ENCODE measurements at places on chromosomes 6 and 20.

DNA sequence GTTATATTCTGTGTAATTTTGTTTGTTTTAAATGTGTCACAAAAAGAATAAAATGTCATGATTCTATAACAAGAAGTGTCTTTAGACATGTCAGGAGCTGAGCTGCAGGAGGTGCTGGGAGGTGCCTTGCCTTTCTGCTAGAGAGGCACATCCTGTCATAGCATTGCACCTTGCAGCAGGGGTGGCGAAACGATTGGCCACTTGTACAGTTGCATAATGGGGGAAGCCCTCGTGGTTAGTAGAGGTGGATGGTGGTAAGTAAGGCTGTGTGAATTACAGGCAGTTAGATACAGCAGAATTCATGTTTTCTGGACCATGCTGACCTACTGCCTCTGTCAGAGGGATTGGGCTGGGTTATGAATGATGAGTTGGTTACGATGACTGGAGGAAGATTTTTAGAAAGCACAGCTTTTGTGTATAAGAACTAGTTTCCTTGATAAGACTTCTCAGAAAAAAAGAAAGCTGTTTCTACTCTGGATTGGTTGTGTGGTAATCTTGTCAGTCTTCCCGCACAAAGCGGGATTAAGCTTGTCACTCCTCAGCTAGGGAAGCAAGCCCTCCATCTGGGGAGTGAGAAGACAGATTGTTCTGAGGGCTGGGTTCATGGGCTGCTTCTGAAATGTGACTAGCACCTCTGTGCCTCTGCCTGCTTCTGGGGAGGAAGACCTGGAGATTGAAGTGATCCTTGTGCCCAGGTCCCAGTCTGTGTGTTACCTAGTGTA lies 74.9 kb downstream of the FOXO3 start:
- DNase-seq, result no peak

- DNase-seq, result no peak
Measured at GRCh38 chr20:15267935-15268334, 930.5 kb upstream of the FLRT3 start.

GRCh38 chr20:17617212-17617867 lies 47.5 kb downstream of the DSTN start:
- DNase-seq, result peak; percentile 62

DNA sequence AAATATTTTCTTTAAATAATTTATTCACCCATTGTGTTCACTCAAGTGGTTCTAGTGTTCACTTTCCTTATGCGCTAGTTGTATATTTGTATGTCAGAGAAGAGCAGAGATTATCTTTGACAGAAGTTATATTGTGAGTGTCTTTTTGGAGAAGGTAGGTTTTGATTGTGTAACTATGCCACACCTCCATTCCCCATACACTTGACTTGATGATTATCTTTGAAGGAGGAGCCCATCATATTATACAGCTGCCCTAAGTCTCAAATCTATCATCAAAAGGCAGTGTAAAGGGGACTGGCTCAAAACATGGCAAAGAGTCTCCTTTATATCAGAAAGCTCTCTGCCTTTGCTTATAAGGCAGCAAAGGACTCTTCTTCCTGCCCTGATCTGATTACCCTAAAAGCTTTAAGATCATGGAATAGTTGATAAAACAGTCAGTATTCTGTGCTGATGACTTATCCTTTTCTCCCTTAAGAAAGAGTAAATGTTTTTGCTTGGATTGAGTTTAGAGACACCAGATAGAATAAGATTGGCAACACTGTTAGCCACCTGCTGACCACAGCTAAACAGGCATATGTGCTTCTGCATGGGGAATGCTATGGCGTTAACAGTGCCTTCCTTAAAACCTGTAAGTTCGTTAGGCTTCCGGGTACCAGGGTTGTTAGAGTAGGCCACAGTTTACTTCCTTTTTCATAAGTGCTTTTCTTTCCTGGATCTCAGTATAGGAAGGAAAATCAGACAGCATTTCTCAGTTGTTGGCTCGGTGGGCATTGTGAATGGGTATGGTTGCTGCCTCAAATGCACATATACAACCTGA lies 22.6 kb downstream of the TOP1 start:
- DNase-seq, result no peak

DNA sequence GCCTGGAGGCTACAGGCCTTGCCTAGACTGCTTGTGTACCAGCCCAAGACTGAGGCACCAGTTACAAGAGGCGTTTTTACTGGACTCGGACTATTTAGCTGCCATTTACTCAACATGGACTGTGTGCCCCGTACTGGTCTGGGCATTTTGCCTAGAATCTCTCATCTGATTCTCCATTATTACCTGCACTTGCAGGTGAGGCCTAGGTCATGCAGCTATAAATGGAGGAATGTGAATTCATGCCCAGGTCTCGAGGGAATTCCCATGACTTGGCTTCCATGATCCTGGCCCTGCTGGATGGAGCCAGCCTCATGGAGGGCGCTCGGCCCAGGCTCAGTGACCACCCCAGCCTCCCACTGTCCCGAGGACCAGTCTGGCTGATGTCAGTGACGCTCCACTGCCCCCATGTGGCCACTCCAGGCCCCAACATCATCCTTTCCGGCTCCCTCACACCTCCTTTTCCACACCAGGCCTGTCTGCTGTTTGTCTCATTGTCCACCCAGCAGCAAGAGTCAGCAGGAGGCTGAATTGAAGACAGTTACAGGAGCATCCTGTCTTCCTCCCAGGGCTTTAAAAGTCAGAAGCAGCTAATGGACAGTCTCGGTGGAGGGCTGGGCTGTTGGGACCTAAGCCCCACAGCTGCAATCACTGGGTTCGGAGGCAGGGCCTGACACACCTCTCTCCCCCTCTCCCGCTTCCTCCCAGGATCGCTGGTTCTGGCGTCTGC lies 8.7 kb downstream of the MMP24OS start:
- peak; percentile 76 for DNase-seq

DNA sequence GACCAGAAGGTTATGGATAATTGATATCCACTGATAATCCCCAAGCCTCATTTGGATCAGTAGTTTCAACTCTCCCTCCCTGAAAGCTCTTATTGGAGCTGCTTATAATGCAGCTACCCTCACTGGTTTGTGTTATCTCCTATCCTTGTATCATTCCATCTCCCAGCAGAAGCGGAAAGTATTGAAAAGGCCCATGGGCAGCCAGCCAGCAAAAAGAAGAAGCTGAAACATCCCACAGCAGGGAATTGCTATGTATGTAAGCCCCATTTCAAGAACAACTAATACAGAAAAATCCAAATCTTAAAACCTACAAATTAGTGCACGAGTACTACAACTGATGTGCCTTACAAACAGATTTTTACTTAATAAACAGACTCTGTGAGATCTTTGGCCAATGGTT lies 269.0 kb upstream of the ECI2 start:
- DNase-seq, result no peak

GRCh38 chr20:25054995-25055629 lies 2.8 kb downstream of the ACSS1 start:
- DNase-seq, result peak; percentile 26

DNA sequence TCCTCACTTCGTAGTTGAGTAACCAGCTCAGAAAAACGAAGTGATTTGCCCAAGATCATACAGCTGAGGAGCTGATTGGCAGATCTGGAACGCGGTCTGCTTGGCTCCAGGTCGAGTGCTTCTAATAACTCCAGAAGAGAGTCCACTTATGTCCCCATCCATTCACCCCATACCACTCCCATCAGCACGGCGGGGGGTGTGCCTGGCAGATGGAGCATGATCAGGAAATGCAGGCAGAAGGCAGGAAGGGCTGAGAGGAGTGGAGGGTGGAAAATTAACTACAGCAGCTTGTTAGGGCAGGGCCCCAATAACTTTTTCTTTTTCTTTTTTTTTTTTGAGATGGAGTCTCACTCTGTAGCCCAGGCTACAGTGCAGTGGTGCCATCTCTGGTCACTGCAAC lies 15.0 kb downstream of the FITM2 start:
- no peak for DNase-seq

GRCh38 chr6:44425951-44426350 lies 38.4 kb downstream of the CDC5L start:
- DNase-seq, result no peak

DNA sequence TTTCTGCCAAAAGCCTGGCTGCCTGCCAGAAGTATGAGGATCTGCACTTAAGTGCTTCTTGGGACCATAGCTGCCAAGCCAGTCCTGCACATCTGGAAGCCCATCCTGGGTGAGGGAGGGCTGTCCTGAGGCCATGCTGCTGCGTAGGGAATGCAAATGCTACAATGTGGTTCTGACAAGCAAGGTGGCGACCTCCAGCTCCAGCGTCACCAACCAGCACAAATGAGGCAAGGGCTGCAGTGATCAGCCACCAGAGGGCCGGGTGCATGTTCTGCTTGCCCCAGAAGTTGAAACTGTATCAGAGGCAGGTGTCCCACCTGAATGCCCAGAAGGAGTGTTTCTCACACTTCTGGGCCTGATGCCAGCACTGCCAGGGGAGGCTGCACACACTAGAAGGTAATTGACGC lies 99.1 kb upstream of the KCNQ5 start:
- DNase-seq, result no peak

- DNase-seq, result no peak
Measured at GRCh38 chr6:42100029-42100901, 42.2 kb downstream of the C6orf132 start.

GRCh38 chr20:39752262-39752876 lies 790.2 kb downstream of the DHX35 start:
- DNase-seq, result no peak

- peak; percentile 83 for DNase-seq
Measured at GRCh38 chr6:160088069-160088783, 33.4 kb upstream of the SLC22A1 start.

DNA sequence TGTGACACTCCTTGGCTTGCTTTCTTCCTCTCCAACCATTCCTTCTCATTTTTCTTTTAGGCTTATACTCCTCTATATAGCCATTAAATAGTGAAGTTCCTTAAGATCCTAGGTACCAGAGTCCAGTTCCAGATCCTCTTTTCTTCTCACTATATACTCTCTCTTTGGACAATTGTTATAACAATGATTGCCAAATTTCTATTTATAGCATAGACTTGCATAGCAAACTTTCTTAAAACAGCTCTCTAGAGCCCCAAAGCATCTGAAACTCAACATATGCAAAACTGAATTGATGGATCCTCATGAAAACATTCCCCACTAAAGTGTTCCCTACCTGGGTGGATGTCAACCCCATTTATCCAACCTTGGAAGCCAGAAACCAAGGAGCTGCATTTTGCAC lies 13.4 kb downstream of the PHIP start:
- DNase-seq, result no peak

- no peak for DNase-seq
Measured at GRCh38 chr20:56217829-56218228, 30.7 kb upstream of the MC3R start.

- DNase-seq, result no peak
Measured at GRCh38 chr6:165819394-165819793, 156.4 kb upstream of the PDE10A start.

DNA sequence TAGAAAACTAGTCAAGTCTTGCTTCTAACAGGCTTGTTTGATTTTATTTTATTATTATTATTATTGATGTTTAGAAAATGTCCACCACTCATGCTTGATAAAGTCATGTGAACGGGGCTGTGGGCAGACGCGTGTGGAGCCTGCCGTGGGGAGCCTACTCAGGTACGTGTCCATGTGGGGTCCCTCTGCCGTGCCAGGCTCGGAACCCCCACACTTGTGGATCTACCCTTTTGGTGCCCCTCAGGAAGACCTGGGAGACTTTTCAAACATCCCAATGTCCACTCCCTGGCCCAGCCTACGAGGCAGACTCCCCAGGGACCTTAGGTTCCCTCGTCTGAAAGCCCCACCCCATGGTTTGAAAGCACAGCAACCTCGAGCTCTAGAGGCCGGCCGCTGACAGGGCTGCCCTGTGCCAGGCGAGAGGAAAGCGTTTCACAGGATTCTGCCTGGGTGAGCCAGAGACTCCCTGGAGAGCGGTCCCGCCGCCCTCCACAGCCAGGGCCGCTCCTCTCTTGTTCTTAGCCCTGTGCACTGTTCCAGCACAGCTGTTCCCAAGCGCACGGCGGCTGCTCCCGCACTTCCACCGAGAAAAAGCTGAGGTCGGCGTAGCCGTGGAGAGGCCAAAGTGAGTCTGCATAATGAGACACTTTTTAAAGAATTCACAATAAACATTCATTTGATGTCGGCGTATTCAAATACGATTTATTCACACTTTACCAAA lies 249.7 kb downstream of the TTLL2 start:
- peak; percentile 44 for DNase-seq

DNA sequence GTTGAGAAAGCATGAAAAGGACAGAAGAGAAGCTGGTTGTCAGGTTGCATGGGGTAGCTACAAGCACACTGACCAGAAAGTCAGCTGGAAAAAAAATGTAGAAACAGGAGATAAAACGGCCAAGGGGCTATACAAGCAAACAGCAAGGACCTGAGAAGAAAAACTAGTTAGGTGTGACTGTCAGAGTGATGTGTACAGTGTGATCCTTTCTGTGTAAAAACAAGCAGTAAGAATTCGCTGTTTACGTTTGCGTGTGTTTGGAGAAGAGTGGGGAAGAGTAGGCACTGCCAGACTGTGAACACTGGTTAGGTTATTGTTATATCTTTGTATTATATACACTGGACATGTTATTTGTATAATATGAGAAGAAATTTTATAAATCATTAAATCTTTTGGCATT lies 28.1 kb downstream of the PTPN1 start:
- DNase-seq, result no peak

GRCh38 chr20:31712564-31713311 lies 9.9 kb downstream of the BCL2L1 start:
- DNase-seq, result peak; percentile 66

DNA sequence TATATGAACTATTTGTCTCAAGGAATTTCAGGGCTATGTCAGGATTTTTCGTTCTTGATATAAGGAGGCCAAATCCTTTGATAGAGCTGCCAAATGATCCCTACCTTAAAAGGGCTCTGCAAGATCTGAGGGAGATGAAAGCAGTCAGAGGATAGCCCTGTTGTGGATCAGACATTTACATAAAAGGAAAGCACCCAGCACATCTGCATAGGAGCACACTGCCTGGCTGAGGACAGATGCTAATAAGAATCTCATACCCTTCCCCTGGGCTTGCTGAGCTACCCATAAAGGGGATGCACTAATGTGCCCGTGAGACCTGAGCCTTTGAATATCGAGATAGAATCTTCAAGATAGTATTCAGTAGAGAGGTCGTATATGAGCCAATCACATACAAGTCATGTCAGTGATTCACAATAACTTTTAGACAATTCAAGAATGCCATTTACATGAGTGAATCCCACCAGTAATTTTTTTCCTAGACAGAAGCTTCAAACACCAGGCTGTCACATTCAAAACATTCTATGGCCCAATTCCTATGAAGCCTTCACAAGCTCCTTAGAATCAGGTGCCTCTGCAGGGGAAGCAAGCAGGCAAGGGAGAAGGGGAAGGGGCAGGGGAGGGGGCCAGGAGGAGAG lies 71.1 kb downstream of the STMND1 start:
- DNase-seq, result no peak

GRCh38 chr6:134171517-134171916 lies 119.1 kb upstream of the SLC2A12 start:
- no peak for DNase-seq

- no peak for DNase-seq
Measured at GRCh38 chr20:40633123-40633850, 55.7 kb downstream of the MAFB start.

DNA sequence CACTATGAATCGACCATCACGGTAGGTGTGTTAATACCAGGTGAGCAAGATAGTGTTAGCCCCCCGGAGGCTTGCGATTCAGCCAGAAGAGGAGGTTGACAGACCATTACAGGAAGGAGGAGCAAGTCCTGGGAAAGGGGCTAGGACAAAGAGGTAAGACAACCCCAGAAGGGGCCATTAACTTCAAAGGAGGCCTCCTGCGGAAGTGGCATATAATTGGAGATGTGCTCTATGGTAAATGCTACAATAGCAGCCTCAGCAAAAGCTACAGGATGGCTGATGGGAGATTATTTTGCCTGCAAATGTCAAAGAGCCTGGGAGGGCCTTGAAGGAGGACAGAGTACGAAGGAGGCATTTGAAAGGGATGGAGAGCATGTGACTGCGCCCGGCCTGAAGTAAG lies 108.6 kb upstream of the CITED2 start:
- no peak for DNase-seq

Measured in right forelimb (tissue), 1 donor.